Left ventricle myocardium superior (tissue), 1 donor: ENCODE measurements at places on chromosomes 1 and 21. TPM values are rescaled to one million over a fixed set of nuclear protein-coding genes. Genes with fewer than 3 reads are reported as not detected.
A peak's percentile ranks its signal among the peaks of the same experiment; 100 is the strongest.

- DNase-seq: no peak
Observed at GRCh38 chr21:14956807-14957206, 108.0 kb downstream of the NRIP1 start.

GRCh38 chr21:44419679-44420078 is 35.6 kb upstream of the LRRC3 start:
- no peak for DNase-seq

The CDC20 gene
- 1.3 TPM for total RNA-seq

The CFAP141 gene
- total RNA-seq: not detected

- DNase-seq: no peak
Observed at GRCh38 chr1:182617734-182618351, 13.7 kb upstream of the RGS16 start.

DNA sequence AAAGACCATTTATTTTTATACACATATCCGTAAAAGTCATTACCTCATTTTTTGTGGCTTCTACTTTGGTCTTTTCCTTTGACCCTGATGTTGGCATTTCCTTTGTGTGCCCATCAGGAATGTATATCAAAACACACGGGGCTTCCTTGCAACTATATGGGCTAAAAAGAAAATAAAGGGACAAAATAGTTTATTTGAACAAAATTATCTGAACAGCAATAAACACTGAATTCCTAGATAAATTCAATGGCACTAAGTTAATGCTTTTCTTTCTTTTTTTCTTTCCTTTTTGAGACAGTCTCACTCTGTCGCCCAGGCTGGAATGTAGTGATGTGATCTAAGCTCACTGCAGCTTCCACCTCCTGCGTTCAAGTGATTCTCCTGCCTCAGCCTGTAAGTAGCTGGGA is 45.2 kb downstream of the EPRS1 start:
- DNase-seq: no peak

- no peak for DNase-seq
Observed at GRCh38 chr1:70140343-70140742, 65.0 kb downstream of the LRRC40 start.

- DNase-seq: peak; percentile 37
Observed at GRCh38 chr1:210711825-210712612, 383.3 kb downstream of the HHAT start.

DNA sequence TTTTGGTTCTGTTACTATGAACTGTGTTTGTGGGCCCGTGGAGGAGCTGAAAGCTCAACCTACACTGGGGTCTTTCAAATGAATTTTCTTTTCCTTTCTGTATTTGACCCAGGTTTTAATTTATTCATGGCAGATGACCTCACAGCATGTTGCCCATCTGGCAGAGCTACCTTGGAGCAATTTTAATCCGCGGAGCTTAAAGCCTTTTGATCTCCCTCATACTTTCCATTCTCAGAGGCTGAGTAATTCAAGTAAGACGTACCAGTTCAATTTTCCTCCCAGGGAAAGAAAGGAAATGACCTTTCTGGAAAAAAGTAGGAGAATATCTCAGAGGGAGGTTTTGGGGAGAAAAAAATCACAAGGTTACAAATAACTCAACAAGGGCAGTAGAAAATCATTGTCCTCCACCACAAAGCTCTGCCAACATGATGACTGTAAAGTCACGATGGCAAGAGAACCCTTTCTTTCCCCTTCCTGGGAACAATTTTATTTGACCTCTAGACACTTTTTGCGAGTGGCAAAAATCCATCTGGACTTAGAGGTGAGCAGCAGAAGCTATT is 21.6 kb upstream of the PCP4 start:
- no peak for DNase-seq

GRCh38 chr1:118023199-118023598 is 93.7 kb downstream of the WDR3 start:
- DNase-seq: no peak

The CRYBG2 gene
- not detected for total RNA-seq

The SPRR2B gene
- total RNA-seq: not detected

DNA sequence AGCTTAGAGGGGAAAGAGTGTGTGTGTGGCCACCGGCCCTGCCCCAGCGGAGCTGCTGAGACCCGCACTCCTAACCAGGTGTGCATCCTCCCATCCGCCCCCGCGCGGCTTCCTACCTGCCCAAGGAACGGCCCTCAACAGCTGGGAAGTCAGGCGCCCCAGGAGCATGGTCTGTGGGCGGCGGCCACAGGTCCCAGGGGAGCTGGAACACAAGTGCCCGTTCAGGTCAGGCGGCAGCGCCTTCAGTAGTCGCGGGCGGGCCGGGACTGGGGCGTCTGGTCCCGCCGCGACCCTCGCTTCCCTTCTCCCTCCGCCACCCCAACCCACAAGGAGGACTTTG is 448 bp downstream of the AURKAIP1 start:
- peak; percentile 60 for DNase-seq

- no peak for DNase-seq
Observed at GRCh38 chr1:220113136-220113695, 19.3 kb downstream of the IARS2 start.

The DISC1 gene
- 4.3 TPM for total RNA-seq

The LIPI gene
- not detected for total RNA-seq

The PEAR1 gene
- 8.2 TPM for total RNA-seq

The HPCA gene
- not detected for total RNA-seq
